ENCODE measurements at places on chromosomes 2 and 18.
A peak's percentile ranks its signal among the peaks of the same experiment; 100 is the strongest.

DNA sequence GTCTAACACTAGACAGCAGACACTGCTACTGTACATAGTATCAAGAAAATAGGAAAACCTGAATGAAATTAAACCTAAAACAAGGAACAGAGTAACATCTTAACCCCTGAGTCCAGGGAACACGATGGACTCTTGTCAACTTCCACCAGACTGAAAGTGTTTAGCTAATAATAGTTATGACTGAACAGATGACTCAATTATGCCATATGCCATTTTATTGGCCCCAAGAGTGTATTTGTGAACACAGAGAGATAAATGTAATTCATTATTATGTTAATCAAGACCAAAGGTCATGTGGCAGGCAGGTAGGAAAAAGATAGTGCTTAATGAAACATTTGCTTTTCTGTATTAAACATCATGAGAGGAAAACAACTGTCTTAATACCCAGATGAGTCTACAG is 58.0 kb downstream of the NYAP2 start:
- H3K4me3 ChIP-seq = no peak overlapping the region
- no peak for DNase-seq
- H3K36me3 ChIP-seq = no peaks in the 10 kb centered on the region
- H3K27ac ChIP-seq = no peak overlapping the region
- H3K4me1 ChIP-seq = no peaks in the 10 kb centered on the region
- H3K27me3 ChIP-seq = no peaks in the 10 kb centered on the region

- no peak overlapping the region for H3K4me3 ChIP-seq
- H3K36me3 ChIP-seq = no peaks in the 10 kb centered on the region
- H3K27ac ChIP-seq = no peak overlapping the region
- H3K4me1 ChIP-seq = no peaks in the 10 kb centered on the region
- DNase-seq = no peak
These were observed 30.1 kb downstream of the EFR3B start for GRCh38 chr2:25071966-25072365.

DNA sequence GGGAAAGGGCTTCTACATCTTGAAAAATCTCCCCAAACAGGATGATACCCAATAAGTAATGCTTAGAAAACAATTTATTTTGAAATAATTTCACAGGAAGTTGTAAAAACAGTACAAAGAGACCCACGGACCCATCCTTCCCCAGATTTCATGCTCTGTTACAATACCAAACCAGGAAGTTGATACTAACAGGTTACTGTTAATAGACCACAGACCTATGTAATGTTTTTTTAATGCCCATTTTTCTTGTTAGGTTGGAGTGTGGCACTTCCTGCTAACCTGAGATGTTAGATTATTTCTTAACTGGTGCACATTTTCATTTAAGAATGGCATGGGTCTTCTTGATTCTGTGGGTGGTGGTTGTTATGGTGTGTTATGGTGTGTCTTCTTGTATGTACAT is 21.4 kb upstream of the MGAT5 start:
- H3K27ac ChIP-seq = peak overlapping the region; percentile 27
- H3K4me1 ChIP-seq = peaks cover 33% of the 10 kb centered on the region
- H3K36me3 ChIP-seq = no peaks in the 10 kb centered on the region
- DNase-seq = no peak

DNA sequence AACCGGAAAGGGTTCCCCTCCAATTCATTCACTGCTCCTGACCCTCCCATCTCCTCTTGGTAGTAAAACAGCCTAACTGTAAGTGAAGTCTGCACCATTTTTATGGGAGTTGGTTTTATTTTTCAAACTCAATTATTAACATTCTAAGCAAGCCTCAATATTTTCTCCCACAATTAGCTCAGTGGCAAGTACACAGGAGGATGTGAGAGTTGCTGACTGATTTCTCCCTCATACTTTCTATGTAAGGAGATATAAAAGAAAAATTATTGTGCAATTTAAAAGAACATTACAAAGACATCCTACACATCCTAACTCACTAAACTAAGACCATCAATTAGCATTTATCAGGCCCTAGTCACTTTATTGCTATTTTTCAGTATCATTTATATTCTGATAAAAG is 73.9 kb downstream of the PIAS2 start:
- H3K27ac ChIP-seq = no peak overlapping the region
- DNase-seq = no peak
- H3K36me3 ChIP-seq = no peaks in the 10 kb centered on the region
- no peaks in the 10 kb centered on the region for H3K27me3 ChIP-seq
- no peaks in the 10 kb centered on the region for H3K4me1 ChIP-seq

Data from astrocyte (in vitro differentiated cells and primary cell).